Liver (tissue), 10 donors: ENCODE measurements at places on chromosomes 3 and 15. TPM values are rescaled to one million over a fixed set of nuclear protein-coding genes. Genes with fewer than 3 reads are reported as not detected.

Gene GOLGA8J
- 0.06 TPM for polyA plus RNA-seq

DNA sequence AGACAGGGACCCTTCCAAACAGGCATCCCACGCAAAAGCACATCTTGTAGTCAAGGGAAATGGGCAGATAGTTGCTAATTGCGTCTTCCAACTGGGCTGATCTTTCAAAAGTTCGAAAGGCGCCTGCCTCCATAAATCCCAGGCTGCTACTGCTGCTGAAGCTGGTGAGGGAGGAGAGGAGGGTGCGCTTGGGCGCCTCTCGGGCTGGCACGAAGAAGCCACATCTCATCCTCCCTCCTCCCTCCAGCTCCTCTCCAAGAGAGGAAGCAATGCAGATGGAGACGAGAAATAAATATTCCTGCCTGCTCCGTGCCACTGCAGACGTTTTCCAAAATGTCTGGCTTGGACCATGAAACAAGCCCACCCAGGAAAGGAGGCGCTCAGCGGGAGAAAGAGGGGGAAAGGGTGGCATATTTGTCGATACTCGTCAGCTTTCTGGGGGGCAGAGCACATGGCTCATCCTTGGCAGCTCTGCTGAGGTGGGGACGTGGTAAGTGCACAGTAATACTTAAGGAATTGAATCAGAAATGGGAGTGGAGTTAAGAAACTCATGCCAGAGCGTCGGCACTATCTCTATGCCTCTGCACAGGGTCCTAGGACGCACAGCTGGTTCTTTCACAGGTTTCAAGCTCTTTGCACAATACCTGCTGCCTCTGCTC is 88.9 kb upstream of the FEZF2 start:
- no peaks in the 10 kb centered on the region for H3K4me1 ChIP-seq
- H3K27me3 ChIP-seq, result peaks cover 3% of the 10 kb centered on the region
- no peaks in the 10 kb centered on the region for H3K36me3 ChIP-seq
- DNase-seq, result no peak
- no peak overlapping the region for H3K4me3 ChIP-seq

DNA sequence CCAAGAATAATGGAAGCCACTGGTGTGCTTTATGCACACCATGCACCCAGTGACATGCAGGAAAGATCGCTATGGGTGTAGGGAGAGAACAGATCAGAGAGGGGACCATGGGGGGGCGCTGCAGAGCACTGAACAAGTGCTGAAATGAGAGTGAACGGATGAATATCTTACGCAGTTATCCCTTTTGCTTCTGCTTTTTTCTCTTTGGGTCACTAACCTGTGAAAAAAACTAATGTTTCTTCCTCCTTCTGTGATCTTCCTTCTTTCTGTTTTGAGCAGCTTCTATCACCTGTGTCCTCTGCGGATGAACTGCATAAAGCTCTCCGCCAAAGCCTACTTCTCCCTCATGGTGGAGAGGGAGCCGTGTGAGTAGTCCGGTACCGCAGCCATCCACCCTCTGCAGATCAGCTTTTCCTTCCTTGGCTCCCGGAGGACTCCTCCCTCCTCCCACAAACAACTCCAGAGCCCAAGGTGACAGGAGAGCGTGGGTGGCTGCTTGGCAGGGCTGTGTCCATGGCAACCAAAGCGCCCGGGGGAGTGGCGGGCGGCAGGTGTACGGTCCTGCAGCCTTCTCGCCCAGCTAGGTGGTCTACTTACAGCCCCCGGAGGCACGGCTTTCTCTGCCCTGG is 106.2 kb downstream of the DGKG start:
- no peaks in the 10 kb centered on the region for H3K27me3 ChIP-seq
- no peaks in the 10 kb centered on the region for H3K4me1 ChIP-seq
- no peak for DNase-seq
- H3K36me3 ChIP-seq, result no peaks in the 10 kb centered on the region
- no peak overlapping the region for H3K4me3 ChIP-seq
- no peak overlapping the region for H3K27ac ChIP-seq

DNA sequence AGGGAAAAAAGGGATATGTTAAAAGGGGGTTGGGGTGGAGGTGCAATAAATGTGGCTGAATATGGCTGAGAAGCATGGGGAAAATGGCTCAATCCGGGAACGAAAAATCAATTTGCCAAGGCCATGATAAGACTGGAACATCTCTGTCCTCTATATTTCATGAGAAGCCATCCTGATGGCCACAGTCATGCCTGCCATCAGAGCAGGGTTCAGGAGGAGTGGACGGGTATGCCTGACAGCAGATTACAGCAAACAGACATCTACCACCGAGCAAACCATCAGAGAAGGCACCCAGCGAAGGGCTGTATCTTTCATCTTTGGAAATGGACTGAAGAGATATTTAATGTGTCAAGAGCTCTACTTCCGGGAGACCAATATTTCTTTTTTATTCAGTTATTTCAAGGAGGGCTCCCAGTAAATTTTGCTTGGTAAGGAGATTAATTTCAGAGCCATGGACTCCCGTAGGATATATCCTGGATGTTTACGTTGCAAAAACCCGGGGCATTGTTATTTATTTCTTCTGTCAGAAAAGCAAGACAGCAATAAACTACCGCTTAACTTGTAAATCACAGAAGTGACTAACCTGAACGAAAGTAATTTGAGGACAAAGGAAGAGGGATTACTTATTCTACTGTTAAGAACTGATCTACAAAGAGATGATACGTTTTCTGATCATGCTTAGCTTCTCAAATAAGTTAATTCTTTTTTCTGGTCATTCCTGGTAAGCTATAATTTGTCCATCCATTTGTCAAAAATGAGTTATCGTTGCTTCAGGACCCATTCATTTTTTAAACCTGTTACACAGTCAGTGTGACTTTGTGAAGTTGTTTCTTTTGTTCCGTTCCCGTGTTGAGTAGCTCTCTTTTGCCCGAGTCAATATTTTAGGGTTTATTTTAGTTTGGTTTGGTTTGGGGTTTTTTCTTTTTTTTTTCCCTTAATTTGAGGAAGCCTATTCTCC is 80.6 kb upstream of the CHD2 start:
- H3K4me1 ChIP-seq, result peaks cover 2% of the 10 kb centered on the region
- no peaks in the 10 kb centered on the region for H3K27me3 ChIP-seq
- peak overlapping the region; percentile 77 for H3K27ac ChIP-seq

Gene PIERCE2
- 0.78 TPM for polyA plus RNA-seq

Gene CFAP161
- polyA plus RNA-seq, result not detected

DNA sequence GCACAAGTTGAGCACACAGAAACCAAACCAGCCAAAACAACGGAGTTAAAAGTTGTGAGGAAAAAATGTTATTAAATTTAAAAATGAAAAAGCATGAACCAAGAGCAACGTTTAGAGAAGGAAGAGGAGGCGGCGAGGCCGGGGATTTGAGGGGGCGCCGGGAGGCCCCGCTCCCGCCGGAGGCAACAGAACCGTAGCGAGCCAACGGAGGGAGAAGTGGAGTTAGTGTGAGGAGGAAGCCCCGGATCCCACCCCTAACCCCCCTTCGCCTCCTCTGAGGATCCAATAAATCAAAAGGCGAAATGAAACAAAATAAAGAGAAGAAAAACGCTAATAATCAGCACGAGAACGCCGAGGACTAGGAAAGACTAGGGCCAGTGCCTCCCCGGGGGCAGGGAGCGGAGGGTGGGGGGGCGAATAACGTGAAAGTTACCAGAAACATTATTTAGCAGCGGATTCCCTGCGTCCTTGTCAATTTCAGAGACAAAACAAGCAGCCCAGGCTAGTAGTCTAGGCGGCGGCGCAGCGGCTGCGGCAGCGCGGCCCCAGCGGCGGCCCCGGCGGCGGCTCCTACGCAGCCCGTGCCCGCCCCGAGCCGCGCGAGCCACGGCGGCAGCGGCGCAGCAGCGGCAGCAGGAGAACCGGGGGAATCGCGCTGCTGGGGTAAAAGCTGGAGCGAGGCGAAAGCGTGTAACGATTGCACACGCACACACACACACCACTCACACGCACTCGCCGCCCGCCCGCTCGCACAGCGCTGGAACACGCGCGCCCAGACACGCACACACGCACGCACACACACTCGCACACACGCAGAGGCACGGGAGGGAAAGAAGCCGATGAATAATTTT is 1.7 kb downstream of the MEIS2 start:
- H3K27ac ChIP-seq, result peak overlapping the region; percentile 97
- DNase-seq, result peak; percentile 51
- H3K27me3 ChIP-seq, result no peaks in the 10 kb centered on the region
- peaks cover 9% of the 10 kb centered on the region for H3K4me1 ChIP-seq

Gene ST8SIA2
- not detected for polyA plus RNA-seq

Gene AADACL2
- not detected for polyA plus RNA-seq

Gene KLHL6
- polyA plus RNA-seq, result 0.42 TPM

GRCh38 chr3:117507958-117508357 is 798.4 kb downstream of the TUSC7 start:
- H3K4me1 ChIP-seq, result no peaks in the 10 kb centered on the region
- no peak overlapping the region for H3K27ac ChIP-seq
- no peak for DNase-seq
- H3K36me3 ChIP-seq, result no peaks in the 10 kb centered on the region

DNA sequence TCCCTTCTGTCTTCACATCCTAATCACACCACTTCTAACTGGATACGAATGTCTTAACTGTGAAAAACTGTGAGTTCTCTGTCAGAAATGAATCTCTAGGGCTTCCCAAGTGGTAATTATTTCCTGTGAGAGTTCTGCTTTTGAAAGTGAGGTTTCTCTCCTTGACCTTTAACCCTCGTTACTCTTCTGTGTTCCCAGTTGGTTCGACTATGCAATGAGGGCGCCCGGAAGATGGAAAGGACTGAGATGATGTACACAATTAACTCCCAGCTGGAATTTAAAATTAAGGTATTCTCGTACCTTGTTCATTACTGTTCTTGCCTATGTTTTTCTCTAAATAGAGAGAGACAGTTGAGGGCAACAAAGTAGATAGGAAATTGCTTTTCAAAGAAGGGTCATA is 96.5 kb downstream of the ARHGEF26 start:
- no peak overlapping the region for H3K4me3 ChIP-seq
- DNase-seq, result no peak
- H3K27me3 ChIP-seq, result no peaks in the 10 kb centered on the region
- H3K27ac ChIP-seq, result no peak overlapping the region
